Vagina (tissue), 2 donors: ENCODE measurements at places on chromosomes 1 and 21.

DNA sequence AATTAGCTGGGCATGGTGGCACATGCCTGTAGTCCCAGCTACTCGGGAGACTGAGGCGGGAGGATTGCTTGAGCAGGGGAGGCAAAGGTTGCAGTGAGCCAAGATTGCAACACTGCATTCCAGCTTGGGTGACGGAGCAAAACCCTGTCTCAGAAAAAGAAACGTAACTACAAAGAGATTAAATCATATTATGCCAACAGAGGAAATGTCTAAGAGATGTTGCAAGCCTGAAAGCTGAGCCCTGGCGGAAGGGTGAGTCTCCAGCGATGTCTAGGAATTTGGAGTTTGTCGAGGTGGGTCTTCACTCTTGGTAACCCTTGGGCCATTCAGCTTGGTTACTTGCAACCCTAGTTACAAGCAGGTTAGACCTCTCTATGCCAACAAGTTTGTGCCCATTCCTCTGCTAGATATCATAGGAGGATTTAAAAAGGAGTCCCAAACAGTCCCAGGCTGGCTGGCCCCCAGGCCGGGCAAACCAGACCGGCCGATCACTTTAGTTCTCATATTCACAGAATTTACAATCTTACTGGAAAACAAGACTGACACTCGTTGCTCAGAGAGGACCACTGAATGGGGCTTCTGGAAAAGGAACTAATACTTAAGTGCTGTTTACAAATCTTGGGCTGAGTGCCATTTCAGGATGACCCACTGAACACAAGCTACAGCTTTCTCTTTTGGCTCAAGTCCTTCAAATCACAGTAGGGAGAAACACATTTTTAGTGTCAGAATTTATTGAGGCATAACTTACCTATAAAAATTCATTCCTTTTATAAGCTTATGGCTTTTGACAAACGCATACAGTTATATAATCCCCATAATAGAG, 27.1 kb downstream of the SLC30A1 start:
- no peak overlapping the region for H3K4me3 ChIP-seq
- DNase-seq = peak; percentile 71
- no peaks in the 10 kb centered on the region for H3K36me3 ChIP-seq
- H3K4me1 ChIP-seq = peaks cover 9% of the 10 kb centered on the region

- H3K27me3 ChIP-seq = no peaks in the 10 kb centered on the region
- no peak overlapping the region for H3K27ac ChIP-seq
- no peaks in the 10 kb centered on the region for H3K36me3 ChIP-seq
Observed at GRCh38 chr1:25185409-25186160, 46.7 kb downstream of the SYF2 start.

GRCh38 chr1:24463776-24464735, 38.6 kb upstream of the RCAN3 start:
- H3K4me1 ChIP-seq = no peaks in the 10 kb centered on the region
- no peaks in the 10 kb centered on the region for H3K36me3 ChIP-seq
- no peaks in the 10 kb centered on the region for H3K27me3 ChIP-seq

- H3K4me1 ChIP-seq = no peaks in the 10 kb centered on the region
- DNase-seq = no peak
- H3K27me3 ChIP-seq = no peaks in the 10 kb centered on the region
Observed at GRCh38 chr1:30058970-30059369, 664.4 kb downstream of the MATN1 start.
